Stimulated activated CD4-positive, alpha-beta T cell treated with anti-CD3 and anti-CD28 coated beads, Interleukin-12 subunit alpha, Interleukin-12 subunit beta, amount 100 ng/mL, for 24 hours (primary cell): ENCODE measurements at places on chromosomes 13 and 19.

DNA sequence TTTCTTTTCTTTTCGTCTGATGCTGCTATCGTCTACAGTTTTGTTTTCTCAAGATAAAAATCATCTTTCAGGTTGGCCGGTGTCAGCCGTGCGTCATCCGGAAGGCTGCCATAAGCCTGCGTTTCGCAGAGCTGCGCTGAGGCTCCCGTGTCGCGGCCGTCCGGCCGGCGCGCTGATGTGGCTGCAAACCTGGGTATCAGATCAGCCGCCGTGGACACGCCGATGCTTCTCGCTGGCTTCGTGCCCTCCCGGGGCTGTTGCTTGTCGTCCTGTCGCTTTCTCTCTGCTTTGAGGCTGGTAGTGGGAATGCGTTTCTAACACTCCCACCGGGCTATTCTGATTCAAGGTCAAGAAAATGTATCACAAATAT, 45.9 kb upstream of the TFDP1 start:
- DNase-seq = no peak

- DNase-seq = no peak
Observed at GRCh38 chr13:79287939-79288795, 117.9 kb downstream of the RBM26 start.

- peak; percentile 79 for DNase-seq
Observed at GRCh38 chr19:12400633-12401502, at the start of gene ZNF799. ZNF799 (minus strand) TSS chr19:12401271; CDS start chr19:12401070, 201 bp downstream.

DNA sequence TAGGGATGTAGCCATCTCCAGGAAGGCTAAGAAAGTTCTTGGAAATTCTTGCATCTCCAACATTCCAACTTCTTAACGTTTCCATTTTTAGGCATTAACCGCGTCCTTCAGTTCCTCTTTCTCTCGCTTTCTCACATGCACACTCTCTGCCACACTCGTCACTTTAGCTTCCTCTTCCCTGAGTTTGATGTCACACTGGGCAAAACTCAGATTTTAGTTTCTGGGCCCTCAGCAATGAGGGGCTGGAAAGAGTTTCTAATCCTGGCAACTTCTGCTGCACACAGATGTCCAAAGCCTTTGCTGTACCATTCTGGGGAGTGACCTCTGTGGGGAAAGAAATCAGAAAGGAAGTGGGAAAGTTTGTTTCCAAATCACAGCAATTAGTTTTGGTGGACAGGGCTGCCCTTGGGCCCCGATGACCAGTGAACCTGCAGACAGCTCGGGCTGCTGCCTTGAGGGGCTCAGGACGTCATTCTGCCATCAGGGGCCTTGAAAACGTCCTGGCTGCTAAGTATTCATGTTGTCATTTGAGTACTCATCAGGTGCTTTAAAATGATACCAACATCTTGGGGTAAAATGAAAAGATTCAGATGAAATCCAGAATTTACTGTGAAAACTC, 89.3 kb downstream of the KL start:
- DNase-seq = no peak

DNA sequence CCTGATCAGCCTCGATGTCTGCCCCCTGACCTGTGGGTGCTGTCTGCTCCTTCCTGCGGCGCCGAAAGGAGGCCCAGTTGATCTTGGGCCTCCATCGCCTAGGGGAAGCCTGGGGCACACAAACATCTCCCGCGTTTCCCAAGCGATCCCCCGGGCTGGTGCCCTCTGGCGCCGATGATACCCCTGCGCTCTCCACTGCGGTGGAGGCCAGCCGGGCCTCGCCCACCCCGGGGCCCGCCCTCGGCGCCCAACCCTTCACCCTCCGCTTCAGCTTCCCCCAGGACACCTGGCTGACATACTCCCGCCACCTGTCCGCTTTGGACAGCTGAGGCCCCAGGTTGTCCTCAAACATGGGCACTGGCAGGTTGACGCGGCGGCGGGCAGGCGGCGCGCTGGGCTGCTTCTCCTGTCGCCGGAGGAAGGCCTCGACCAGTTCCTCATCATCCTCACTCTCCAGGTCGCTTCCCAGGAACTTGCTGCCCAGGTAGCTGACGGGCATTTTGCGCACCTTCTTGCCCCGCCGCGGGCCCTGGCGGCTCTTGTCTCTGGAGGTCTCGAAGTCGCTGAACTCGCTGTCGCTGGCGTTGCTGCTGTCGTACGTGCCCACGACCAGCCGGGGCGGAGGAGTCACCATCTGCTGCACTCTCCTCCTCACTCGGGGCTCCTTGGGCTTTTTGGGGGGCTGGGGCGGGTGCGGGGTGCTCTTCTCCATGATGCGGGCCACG, 1.3 kb downstream of the CCDC8 start:
- DNase-seq = no peak

DNA sequence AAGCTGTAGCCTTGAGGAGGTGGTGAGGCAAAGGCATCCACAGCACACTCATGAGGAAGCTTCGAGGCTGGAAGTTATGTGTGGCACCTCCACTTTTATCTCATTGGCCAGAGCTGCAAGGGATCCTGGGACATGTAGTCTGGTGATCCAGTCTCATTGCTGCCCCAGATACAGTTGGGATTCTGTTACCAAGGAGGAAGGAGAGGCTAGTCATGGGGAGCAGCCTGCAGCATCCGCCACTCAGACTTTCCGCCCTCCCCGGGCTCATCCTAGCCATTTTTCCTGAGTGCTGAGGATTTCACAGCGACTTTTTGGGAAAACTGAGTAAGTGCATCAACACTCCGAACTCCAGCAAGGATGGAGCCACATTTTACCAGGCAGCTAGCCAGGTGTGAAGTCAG, 74.4 kb downstream of the DPF1 start:
- DNase-seq = no peak
